Calu3 (cell line): ENCODE measurements at places on chromosomes 1 and 21. TPM values are rescaled to one million over a fixed set of nuclear protein-coding genes. Genes with fewer than 3 reads are reported as not detected.

NBPF4 gene
- total RNA-seq, result not detected in 2 replicates

FAM43B gene
- not detected in 2 replicates for total RNA-seq

DDR2 gene
- total RNA-seq, result 0.34 and 0.80 TPM in 2 replicates

SAMD11 gene
- 0.27 and 0.54 TPM in 2 replicates for total RNA-seq

MASP2 gene
- not detected in 2 replicates for total RNA-seq

TTC39A gene
- 18.8 and 19.1 TPM in 2 replicates for total RNA-seq

SLAMF9 gene
- not detected in 2 replicates for total RNA-seq

TRIM46 gene
- 1.1 and 1.8 TPM in 2 replicates for total RNA-seq

PTCH2 gene
- 0.76 and 0.78 TPM in 2 replicates for total RNA-seq

ABCG1 gene
- total RNA-seq, result 0.19 and 0.29 TPM in 2 replicates

LDLRAD1 gene
- total RNA-seq, result 0.24 TPM in 1 of 2 replicates, not detected in the other

FMO5 gene
- 0.61 and 1.0 TPM in 2 replicates for total RNA-seq

UCK2 gene
- total RNA-seq, result 106 and 109 TPM in 2 replicates

KPRP gene
- not detected in 2 replicates for total RNA-seq

PROK1 gene
- not detected in 2 replicates for total RNA-seq

CFHR1 gene
- total RNA-seq, result not detected in 2 replicates

KANK4 gene
- not detected in 2 replicates for total RNA-seq

PYCR2 gene
- total RNA-seq, result 81.6 and 91.9 TPM in 2 replicates

TFF2 gene
- total RNA-seq, result 0.59 TPM in 1 of 2 replicates, not detected in the other

CFHR5 gene
- not detected in 2 replicates for total RNA-seq

PCAT6 gene
- 1.3 and 2.8 TPM in 2 replicates for total RNA-seq
